Inflammatory macrophage treated with lipopolysaccharide for 1 hour (primary cell): ENCODE measurements at places on chromosomes 7 and 10.
A peak's percentile ranks its signal among the peaks of the same experiment; 100 is the strongest.

DNA sequence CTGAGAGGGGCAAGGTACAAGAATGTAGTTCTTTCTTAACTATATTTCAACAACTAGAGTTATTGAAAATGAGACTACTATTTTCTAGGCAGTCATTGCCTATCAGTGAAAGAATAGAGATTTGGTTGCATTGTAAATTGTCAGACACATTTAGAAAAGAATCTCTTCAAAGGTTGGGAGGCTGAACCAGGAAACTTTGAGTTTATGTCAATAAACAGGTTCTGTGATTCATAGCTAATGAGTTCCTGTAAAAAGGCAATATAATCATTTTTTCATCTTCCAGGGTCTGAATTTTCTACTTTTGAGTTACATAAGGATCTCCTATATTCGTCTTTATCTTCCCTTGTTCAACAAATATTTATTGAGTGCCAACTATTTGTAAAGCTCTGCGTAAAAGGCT, 47.1 kb downstream of the MAGI2 start:
- DNase-seq = no peak

DNA sequence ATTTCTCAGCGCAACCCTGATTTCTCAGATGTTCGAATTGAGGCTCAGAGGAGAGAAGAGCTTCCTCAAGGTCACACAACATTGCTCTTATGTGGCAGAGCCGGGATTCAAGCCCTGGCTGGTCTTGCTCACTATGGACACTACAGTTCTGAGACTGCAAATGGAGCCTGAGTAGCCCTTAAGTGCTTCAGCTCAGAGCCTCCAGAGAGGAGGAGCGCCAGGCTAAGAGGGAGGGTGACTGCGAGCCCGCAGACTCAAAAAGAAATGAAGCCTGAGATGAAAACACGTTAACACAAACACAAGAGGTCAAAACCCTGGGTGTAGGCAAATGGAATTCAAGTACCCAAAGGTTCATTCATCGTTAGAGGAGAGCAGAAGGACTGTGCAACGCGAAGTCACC, 13.9 kb downstream of the ARHGAP22 start:
- DNase-seq = no peak

DNA sequence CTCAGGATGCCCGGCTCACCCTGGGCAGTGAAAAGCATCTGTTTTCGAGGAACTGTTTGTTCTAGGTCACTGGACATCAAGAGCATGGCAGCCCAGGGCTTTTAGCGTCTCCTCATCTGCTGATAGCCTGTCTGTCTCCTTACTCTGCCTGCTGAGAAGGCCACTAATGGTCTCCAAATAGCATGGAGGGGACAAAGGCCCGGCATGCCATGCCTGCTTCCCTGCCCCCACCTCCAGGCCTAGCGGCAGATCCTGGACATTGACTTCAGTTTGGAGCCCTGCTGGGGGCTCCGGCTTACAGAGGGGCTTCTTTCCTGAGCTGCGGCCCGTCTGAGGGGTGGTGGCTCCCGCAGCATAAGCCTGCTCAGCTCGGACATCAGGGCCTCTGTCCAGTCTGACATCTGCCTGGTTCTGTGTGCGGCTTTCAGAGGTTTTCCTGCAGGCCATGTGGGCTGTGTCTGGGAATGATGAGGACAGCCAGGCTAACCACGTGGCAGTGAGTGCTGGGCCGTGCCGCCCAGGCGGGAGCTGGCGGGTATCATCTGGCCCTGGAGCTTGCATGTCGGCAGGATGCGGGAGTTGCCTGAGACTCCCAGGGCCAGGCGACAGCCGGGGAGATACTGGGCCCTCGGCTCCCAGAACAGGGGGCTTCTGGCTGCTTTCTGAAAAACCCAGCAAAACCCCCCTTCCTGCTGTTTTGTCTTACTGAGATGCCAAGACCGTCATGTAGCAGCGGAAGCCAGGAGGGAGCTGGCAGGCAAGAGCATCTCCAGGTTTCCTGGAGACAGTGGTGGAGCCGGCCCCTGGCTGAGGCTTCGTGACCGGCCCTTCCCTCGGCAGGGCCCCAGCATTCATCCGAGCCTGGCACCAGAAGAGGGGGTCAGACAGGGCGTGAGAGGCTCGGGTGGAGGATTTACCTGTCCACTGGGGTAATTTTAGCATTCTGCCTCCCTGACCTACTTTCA, 9.2 kb downstream of the PFKFB3 start:
- DNase-seq = no peak

GRCh38 chr7:149866139-149866778, 7.5 kb upstream of the ATP6V0E2 start:
- DNase-seq = peak; percentile 3

DNA sequence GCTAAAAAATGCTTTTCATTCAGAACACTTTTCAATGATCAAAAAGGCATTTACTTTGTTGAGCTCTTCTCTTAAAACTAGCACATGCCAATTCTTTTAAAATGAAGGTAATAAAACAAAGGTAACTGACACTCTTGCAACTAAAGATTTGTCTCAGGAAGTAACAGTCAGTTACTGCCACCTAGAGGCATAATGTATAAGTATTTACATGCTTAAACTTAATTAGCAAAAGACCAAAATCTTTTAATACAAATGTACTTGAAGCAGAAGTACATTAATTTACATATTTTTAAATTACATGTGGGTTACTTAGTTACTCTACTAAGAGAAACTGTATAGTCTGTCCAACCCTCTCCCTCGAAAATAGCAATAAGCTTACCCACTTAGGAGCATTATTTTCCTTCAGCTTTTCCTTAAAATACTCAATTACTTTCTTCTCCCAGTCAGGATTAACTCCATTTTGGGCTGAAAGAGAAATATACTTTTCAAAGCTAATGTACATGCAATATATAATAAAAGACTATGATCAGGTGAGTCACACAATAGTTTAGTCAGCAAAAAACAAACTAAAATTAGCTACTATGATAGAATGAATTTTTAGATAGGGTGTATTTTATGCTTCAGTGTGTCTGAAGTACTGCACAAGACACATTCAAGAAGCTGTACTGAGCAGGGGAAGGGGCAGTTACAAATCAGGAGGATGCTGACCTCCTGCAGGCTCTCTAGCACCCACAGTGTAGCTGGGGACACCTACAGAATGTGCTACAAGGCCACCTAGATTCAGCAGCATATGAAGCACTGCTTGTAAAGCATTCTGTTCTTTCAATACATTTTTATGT, 13.0 kb downstream of the MCMBP start:
- peak; percentile 21 for DNase-seq

DNA sequence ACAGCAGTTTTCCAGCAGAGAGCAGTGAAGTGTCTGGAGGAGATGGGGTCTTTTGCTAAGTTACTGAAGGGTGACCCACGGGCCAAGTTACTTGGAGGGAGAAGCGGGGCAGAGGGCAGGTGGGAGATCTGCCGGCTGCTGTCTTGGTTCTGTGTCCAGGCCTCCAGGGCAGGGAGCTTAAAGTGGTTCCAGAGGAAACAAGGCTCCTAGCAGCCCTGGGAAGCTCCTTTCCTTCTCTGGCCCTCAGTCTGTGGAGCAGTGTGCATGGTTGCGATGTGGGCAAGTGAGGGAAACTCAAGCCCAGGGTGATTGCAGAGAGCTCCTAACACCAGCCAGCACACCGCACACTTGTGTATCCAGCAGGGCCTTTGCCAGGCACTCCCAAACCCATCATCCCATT, 6.3 kb downstream of the GHRHR start:
- no peak for DNase-seq

DNA sequence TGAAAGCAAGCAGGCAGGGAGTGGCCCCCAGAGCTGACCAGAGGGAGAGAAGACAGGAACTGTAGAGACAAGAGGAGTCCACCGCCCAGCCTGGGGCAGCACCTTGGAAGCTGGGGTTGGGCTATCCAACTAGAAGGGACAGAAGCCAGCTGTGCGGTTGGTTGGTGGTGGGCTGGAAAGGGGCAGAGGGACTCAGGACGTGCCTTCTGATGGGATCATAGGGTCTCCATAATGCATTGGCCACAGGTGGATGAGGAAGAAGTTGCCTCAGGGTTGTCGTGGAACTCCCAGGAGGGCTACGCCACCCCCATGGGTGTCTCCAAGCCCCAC, 114.0 kb upstream of the RET start:
- DNase-seq = no peak

- DNase-seq = peak; percentile 88
Observed at GRCh38 chr7:100407285-100408180, 21.0 kb downstream of the ZCWPW1 start.

DNA sequence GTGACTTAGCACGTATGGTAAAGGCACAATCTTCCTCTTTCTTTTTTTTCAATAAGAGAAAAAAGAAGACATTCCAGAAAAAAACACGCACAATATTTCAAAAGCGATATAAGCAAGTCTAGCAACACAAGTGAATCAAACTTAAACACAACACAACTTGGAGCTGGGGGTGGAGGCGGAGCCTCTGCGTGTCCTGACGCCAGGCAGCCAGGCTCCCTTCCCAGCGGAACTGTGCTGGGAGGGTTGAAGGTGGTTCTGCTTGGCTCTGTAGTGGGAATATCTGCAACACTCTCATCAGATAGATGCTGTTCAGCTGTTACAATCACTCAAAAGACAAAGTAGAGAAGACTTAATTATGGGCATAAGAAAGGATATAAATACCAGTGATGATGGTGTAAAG, 211.4 kb downstream of the WDR37 start:
- no peak for DNase-seq

GRCh38 chr7:149497467-149498261, at the start of gene ZNF746:
Gene ZNF746 (minus strand): TSS chr7:149497809. CDS start chr7:149497536, 273 bp downstream.
- DNase-seq = peak; percentile 80

GRCh38 chr7:23285657-23286646, 13.2 kb upstream of the MALSU1 start:
- no peak for DNase-seq

- no peak for DNase-seq
Observed at GRCh38 chr10:103652599-103653281, 159.2 kb downstream of the NEURL1 start.

DNA sequence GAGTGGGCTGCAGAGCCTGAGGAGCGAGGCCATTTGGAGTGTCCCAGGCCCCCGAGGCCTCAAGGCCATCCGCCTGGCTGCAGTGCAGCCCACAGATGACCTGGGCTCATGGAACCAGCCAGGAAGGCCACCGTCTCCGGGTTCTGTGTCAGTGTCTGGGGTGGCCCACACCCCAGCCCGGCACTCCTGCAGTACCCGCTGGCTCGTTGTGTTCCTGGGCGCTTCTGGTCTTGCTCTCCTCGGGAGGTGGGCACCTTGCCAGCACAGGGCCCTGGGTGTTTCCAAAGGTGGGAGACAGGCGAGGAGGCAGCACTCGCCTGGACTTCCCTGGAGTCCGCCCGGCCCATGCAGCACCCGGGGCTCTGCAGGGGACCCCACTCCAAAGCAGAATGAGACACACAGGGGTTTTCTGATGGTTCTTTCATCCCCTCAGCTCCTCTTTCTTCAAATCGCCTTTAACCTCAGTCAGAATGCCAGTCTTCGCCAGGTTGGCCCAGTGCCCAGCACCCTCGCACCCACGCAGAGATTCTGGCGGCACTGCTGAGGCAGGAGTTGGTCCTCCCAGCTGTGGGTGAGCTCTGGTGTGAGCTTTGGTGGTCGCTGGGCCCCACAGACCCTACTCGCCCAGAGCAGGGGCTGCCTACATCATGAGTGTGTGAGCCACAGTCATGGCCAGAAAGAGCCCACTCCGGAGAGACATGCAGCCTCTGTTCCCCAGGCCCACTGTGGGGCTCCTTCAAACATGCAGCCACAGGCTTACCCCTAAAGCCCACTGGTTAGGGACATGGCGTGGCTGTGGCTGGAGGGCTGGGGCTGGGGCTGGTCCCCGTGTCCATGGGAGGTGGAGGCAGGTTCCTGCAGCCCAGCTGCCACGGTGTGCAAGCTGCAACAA, 155.7 kb downstream of the EBF3 start:
- no peak for DNase-seq

DNA sequence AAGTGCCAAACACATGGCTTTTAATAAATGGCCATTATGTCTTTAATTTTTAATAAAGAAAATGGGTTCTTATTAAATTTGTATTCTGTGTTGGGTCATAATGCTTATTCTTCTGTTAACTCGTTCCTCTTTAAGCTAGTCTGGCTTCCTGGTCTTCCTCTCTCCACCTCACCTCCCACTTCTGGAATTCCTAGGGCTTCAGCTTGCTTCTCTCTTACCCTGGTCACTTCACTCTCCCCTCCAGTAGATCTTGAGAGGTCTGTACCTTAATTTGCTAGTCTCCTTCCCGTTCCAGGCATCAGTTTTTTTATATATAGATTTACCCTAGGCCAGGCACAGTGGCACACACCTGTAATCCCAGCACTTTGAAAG, 111.2 kb downstream of the RALA start:
- DNase-seq = no peak
